Cardiac septum (tissue), 1 donor: ENCODE measurements at places on chromosomes 13 and 19. TPM values are rescaled to one million over a fixed set of nuclear protein-coding genes. Genes with fewer than 3 reads are reported as not detected.

F10 gene
- 13.7 TPM for total RNA-seq

DNA sequence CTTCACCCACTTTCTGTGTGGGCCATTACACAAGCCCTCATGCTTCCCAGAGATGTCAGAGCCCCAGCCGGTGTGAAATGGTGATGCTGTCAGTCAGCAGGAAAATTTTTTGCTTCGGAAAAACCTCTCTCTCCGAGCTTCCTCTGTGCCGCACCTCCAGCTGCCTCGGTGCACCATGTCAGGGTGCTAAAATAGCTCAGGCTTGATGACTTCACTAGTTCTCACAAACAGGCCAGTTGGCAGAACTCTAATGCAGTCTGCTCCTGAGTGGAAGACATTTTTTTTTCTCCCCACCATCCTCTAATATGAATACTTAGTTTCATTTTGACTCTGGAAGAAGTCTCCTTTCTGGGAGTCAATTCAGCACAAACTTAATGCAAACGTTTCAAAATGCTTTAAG is 71.3 kb downstream of the KLF12 start:
- peak; percentile 80 for DNase-seq

- no peak for DNase-seq
Observed at GRCh38 chr19:29947871-29948270, 5.8 kb downstream of the URI1 start.

CD22 gene
- 0.70 TPM for total RNA-seq

CPB2 gene
- not detected for total RNA-seq

- no peak for DNase-seq
Observed at GRCh38 chr19:15166700-15167099, 34.1 kb downstream of the NOTCH3 start.

DNA sequence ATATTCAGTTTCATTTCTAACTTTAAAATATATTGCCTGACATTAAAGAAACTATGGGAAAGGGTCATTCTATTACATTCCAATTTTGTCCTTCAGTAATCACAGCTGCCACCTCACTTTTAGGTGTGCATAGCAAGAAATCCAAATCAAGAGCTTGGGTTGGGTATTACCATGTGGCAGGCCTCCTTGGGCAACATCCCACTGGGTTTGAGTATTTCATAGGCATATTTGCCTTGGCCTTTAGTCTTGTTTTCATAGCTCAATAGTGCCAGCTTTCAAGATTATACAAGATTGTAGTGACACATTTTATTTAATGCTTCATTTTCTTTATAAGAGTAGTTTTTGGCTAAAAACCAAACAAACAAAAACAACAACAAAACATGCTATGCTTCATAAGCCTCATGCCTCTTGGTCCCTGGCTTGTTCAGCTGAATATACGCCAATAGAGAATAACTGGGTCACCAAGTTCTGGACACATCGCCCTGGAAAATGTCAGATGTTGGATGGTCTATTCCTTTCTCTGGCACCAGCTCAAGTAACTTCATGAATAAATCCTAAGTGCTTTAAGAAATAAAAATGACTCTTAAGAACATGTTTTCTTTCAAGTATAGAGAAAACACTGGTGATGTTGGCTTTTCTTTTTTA is 167.4 kb upstream of the STARD13 start:
- no peak for DNase-seq

DNA sequence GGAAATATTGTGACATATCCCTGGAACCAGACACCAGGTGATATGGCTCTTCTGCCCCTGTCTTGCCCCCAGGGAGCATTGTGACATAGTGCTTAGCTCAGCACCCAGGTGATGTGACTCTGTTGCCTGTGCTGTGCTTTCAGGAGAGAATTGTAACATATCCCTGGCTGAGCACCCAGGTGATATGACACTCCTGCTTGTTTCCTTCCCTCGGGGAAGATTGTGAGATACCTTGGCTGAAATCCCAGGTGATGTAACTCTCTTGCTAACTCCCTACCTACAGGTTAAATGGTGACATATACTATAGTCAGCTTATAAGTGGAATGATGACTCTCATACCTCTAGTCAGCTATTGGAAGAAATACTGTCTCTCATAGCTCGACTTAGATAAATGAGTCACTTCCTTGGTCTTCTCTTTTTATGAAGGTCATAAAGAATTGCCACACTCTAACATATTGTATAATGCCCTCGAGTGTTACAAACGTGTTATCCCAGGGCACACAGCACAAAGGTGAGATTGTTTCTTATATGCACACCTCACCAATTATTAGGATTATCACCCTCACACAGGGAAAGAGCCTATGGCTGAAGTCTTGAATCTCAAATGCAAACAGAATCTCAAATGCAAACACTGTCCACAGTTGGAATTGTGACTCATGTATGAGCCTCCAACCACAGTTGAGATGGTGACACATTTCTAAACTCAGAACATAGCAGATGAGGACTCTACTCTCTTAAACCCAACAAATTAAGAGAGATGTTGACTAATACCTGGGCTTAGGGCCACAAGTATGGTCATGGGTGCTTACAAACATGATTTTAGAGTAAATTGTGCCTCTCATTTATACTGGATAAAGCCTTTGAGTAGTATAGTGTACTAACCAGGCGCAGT is 32.7 kb upstream of the ZNF254 start:
- DNase-seq, result no peak

- DNase-seq, result no peak
Observed at GRCh38 chr19:13646758-13647157, 117.6 kb upstream of the MRI1 start.

DNA sequence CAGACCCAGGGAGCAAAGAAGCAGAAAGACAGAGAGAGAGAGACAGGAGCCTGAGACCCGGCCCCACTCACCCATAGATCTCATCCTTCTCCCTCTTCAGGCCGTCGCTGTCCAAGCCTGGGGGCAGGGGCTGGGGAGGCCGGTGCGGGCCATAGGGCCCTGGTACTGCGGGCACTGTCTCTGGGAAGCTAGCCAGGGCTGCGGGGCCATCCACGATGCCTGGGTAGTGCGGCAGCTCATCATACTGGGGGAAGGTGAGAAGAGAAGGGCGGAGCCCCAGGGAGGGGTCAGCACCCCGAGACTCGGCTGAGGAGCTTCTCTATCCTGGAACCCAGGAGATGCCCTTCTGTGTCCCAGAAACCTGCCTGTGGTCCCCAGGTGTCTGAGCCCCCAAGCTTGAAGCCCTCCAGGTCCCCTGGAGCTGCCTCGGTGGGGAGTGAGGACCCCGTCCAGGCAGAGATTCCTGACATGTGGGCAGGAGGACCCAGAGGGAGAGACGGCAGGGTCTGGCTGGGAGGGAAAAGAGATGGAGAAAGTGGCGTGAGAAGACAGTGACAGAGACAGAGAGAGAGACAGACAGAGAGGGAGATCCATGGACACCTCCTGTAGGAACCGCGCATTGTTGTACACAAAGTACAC is 2.1 kb downstream of the MEIS3 start:
- DNase-seq, result no peak

ATP8B3 gene
- 0.78 TPM for total RNA-seq

- DNase-seq, result peak; percentile 89
Observed at GRCh38 chr19:8640402-8641004, 10.1 kb downstream of the NFILZ start.

DNA sequence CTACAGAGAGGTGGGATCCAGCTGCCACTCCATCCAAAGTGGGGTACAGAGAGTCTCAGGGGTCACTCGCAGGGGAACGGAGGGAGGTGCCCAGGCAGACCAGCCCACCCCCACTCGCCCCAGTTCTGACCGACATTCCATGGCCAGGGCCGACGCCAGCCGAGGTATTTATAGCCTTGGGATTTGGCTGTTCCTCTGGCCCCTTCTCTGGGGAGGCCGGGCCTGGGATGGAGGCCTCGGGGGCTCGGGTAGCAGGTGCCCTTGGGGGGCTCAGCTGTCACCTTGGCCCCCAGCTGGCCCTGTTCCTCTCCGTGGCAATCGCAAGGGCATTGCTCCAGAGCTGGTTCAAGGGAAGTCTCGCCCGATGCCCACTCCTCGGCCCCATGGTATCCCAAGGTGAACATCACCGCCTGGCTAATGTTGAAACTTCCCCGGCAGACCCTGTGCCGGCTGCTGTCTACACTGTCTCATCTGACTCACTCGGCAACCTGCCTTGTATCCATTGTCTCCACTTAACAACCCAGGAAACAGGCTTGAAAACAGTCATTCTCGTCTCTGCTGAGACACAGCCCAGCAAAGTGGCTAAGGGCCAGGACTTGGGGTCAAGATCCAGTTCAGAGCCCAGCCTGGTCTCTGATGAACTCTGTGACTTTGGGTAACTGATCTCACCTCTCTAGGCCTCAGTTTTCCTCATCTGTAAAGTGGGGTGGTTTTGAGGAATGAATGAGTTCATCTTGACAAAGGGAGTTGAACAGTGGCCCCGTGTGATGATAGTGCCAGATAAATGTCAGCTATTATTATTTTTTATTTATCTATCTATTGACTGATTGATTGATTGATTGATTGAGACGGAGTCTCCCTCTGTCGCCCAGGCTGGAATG is 9.7 kb downstream of the PRKACA start:
- peak; percentile 87 for DNase-seq
